ENCODE measurements at places on chromosomes 2 and 18.

DNA sequence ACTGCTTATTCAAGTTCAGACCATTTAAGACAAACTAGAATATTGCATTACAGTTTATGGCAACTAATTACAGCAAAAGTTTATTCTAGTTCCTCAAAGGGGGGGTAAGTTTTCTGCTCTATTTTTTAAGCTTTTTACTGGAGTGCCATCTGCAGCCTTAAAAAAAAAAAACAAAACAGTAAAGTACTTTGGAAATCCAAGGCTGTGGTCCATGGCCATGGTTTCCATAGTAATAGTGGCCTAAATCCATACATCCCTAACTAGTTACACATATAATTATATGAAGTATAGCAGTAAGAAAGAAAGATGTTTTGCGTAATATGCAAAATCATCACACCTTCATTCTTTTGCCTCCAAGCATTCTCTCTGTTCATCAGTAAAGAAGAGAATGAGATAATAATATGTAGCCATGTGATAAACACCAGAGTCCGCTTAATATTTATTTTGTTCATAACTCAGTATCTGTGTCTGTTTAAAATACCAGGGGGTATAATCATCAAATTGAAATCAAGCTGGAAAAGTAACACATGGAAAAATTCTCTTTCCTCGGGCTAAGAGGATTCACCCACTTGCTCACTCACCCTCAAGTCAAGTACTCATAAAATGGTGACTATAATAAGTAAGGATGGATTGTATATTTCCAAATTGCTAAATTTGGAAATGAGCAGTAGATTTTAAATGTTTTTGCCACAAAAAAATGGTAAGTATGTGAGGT lies 301.1 kb upstream of the RND3 start:
- no peak for DNase-seq

DNA sequence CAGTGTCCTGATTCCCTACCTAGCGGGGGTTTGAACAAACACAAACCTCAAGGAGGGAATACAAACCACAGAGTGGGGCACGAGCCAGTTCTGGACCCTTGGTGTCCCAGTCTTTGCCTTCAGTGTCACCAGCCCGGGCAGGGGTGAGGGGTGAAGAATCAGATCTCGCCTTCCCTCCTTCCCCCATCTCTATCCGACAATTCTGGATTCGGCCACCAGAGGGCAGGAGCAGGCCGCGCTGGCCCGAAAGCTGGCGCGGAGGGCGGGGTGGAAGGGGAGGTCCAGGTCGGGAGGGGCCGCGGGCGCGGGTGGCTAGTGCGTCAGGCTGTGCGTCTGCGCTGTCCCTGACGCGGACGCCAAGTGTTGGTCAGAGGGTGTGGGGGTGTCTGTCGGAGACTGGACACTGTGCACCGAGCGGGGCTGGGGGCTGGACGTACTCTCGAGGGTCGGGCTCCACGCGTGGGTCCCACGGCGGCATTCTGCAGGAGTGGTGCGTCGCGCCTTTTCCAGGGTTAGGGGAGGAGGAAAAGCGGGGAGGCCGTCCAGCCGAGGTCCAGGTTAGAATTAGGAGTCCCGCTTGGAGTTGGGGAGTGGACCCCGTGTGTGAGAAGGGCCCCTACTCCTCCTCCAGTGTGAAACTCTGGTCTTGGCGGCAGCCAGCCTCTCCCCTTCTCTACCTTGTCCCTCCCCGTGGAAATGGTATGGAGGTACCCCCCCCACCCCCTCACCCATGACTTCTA lies 2.9 kb upstream of the CRYBA2 start:
- DNase-seq, result no peak

DNA sequence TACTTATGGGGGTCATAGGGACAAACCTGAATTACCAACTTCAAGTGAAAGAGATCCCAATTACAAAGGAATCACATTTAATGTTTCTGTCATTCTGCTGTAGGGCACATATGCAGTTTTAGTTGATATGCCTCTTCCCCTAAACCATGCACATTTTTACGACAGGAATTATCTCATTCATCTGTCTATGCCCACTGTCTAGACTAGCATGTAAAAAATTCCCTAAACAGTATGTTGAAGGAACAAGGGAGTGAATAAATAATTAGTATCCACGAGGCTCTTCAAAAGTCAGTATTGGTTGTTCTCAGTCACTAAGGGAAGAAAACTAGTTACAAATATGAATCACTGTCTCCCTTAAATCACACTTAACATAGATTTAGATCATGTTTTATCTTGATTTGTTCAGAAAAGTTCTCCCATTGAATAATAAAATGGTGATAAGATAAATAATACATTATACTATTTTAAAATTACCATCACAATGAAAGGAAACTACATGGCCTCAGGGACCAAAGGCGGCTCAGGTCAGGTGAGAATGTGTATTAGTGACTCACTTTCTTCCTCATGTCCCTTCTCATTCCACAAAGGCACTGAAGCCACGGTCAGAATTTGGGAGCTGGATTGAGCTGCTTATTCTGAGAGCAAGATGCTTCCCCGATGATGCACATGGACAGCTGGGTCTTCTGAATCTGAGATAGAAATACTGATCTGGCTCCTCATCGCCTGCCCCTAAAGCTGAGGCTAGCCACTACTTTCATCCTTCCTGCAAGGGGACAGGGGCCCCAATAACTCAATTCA lies 29.1 kb downstream of the DYM start:
- DNase-seq, result no peak

DNA sequence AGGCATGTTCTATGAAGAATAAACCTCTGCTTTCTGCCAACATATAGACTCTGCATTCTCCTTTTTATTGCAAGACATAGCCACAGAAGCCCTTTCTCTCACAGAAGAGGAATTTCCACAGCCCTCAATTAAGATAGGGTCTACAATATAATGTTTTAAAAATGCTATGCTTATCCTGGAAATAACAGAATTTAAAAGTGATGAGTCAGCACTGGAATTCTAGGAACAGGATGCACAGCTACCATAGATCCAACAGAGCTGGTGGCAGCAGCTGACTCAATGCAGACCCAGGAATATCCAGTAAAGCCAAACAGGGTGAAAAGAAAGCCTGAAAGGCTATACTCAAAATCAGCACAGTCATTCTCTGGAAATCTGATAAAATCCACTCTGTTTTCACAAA lies 866.9 kb downstream of the TRIB2 start:
- DNase-seq, result no peak

GRCh38 chr2:206379886-206380285 lies 63.4 kb upstream of the ADAM23 start:
- DNase-seq, result no peak

DNA sequence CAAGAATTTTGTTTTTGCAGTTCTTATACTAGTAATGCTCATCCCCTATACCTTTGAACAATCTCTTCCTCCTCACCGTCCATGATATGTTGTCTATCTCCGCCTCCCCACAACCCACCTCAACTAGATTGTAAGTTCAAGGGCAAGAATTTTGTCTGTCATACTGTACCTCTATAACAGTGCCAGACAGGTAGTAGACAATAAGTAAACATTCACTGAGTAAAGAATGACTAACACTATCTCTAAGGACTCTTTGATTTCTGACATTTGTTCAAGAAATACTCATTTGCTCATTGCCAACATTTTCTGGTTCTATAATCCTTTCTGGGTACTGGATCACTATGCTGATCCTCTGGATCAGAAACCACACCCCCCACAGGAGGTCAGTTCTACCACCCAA lies 82.4 kb downstream of the EXOC6B start:
- DNase-seq, result no peak

DNA sequence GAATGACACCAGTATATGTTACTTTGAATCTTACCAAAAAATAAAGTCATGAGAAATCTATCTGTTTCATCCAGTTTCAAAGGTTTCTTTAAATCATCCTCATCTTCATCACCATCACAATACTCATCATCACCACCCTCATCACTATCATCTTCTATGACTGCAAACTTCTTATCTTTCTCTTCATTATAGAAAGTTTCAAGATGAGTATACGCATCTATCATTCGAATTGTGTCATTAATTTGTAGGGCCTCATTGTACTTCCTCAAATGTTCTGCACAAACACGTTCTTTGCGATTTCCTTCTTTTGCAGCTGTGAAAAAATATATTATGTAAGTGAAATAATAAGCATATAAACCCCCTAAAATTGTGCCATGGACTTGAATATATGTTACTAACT lies 34.1 kb upstream of the FAP start:
- no peak for DNase-seq

- no peak for DNase-seq
Observed at GRCh38 chr2:102604769-102605168, 14.6 kb upstream of the SLC9A2 start.

DNA sequence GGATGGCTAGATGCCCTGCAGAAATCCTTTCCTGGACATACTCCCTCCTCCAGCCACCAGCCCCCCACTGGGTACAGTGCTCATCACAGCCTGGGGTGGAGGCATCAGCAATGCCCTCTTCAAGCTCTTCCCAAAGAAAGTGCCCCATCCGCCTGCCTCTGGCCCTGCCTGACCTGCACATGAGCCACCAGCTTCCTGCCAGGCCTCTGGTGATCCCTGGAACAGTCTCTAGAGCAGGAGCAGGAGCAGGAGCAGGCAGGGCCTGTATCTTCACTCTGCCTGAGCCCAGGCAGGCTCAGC lies 54.1 kb upstream of the CAB39 start:
- DNase-seq, result no peak

DNA sequence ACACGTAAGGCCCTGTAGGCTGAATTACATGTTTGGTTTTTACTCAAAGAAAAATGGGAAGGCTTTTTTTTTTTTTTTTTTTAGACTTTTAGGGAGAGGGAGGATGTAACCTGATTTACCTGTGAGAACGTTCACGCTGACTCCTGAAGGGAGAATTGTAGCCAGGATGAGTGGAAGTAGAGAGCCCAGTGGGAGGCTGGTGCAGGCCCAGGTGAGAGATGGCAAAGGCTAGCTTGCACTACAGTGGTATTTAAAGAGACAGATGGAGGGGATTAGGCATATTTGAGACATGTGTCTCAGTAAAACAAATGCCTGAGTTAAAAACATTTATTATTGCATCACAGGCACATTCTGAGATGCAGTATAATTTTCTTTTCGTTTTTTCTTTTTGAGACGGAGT lies 107.9 kb downstream of the CCDC85A start:
- no peak for DNase-seq

DNA sequence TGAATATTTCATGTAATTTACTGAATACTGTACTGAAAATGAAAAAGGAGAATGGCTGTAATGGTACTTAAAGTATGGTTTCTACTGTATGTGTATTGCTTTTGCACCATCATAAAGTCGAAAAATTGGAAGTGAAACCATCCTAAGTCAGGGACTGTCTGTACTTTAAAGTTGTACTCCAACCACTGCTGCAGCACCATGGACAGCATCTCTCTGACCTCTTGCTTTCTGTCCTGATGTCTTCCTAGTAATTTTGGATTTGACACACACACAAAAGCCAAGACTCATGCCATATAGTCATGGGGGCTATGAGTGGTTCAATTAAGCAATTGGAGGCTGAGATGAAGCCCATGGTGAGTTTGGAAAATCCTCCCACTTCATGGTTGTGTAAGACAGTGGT lies 256.3 kb upstream of the PKDCC start:
- peak; percentile 5 for DNase-seq

- DNase-seq, result no peak
Observed at GRCh38 chr2:1514391-1515072, 101.3 kb downstream of the TPO start.

GRCh38 chr2:28828382-28828781 lies 17.7 kb downstream of the SPDYA start:
- DNase-seq, result no peak

DNA sequence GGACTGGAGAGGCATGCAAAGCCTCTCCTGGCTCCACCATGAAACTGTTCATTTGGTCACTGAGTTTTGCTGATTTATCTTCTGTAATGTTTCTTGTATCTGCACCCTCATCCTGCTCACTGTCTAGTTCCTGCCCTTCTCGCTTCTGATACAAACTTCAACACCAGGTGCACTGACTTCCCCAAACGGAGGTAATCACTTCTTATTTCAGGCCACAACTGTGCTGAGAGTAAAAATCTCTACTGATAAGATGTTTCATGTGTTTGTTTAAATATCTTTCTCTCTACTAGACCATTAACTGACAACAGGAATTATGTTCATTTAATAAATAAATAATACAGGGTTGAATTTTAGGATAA lies 10.9 kb upstream of the NT5C1B start:
- DNase-seq, result no peak

DNA sequence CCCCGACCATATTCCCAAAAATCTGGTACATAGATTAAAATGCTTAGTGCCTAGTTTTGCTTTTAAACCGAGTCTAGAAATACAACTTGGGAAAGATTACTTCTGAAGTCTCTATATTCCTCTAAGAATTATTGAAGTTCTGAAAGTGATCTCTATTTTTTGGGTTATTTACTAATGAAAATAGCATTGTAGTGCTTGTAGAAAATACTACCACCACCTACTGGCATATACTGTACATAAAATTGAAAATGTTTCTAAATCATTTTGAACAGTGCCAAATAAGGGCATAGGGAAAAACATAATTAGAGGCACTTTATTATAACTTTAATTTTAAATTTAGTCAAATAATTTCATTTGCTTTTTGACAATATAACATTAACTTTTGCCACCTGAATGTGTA lies 1399.6 kb upstream of the ZEB2 start:
- DNase-seq, result no peak

GRCh38 chr18:14978962-14979535 lies 231.1 kb downstream of the ANKRD30B start:
- DNase-seq, result no peak

DNA sequence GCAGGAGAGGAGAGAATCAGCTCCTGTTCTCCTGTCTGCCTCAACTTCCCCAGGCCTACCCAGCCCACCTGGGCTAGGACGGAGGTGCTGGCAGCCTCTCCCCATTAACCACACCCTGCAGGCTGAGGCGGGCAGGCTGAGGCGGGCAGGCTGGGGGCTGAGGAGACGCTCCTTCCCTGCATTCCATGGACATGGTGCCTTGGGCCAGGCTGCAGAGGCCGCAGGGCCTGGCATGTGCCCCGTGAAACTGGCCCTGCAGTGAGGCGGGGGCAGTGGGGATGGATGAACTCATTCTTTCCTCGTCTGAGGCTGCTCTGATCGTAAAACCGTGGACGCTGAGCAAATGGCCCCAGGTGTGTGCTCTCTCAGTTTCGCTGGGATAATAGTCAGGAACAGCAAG lies 84.7 kb upstream of the LAPTM4A start:
- DNase-seq, result no peak

DNA sequence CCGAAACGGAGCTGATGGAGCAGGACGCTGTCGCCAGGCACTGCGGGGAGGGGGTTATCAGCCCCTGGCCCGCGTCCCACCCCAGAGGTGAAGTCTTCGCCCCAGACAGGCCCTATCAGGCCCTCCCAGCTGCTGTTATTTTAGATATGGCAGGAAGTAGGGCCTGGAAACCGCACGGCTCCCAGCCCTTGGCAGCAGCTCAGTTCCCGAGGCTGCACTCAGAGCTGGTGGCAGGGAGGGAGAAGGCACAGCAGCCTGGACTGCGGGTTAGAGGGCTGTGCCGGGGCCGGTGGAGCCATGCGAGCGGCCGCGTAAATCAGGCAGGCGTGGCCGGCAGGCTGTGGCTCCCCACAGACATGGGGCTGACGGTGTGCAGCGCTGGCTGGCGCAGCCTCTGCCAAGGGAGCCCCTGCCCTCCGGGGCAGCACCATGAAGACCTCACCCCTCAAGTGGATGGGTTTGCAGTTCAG lies 111.4 kb downstream of the NFATC1 start:
- DNase-seq, result no peak

Data from GM12864 (cell line).